Activated naive CD4-positive, alpha-beta T cell treated with anti-CD3 and anti-CD28 coated beads for 36 hours (primary cell): ENCODE measurements at places on chromosomes 2 and 18. TPM values are rescaled to one million over a fixed set of nuclear protein-coding genes. Genes with fewer than 3 reads are reported as not detected.
A peak's percentile ranks its signal among the peaks of the same experiment; 100 is the strongest.

The SNX17 gene
- 68.5 TPM for total RNA-seq

The MEMO1 gene
- total RNA-seq, result 42.0 TPM

- DNase-seq, result no peak
Observed at GRCh38 chr2:47457268-47457667, 54.3 kb downstream of the MSH2 start.

GRCh38 chr2:60172801-60173200, 380.7 kb downstream of the BCL11A start:
- no peak for DNase-seq

DNA sequence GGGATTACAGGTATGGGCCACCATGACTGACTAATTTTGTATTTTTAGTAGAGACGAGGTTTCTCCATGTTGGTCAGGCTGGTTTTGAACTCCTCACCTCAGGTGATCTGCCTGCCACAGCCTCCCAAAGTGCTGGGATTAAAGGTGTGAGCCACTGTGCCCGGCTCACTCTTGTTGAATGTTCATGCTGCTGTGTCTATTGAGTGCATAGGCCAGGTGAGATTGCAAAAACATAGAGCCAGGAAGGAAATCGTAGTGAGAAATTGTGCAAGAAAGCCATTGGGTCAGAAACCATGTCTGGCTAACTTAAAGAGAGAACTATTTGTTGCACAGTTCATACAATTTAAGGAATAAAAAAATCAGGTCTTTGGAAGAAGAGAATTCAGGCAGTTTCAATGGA, 45.5 kb upstream of the FZD5 start:
- DNase-seq, result no peak

- DNase-seq, result no peak
Observed at GRCh38 chr2:237326266-237327171, 87.4 kb downstream of the COL6A3 start.

- no peak for DNase-seq
Observed at GRCh38 chr18:68985172-68985820, 187.4 kb downstream of the CCDC102B start.

- DNase-seq, result no peak
Observed at GRCh38 chr2:57674025-57674424, 372.6 kb upstream of the VRK2 start.

DNA sequence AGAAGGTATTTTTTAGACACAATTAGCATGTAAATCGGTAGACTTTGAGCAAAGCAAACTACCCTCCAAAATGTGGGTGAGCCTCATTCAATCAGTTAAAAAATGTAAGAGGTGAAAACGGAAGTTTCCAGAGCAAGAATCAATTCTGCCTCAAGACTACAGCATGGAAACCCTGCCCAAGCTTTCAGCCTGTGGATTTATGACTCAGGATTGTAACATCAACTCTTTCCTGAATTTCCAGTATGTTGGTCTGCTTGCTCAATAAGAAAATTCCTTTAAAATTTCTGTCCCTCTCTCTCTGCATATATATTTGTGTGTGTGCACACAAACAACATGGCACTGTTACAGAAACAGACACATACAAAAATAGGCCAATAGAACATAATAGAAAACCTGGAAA, 228.6 kb upstream of the DOK6 start:
- no peak for DNase-seq

The DYNAP gene
- total RNA-seq, result not detected

- no peak for DNase-seq
Observed at GRCh38 chr2:96878171-96878570, 8.3 kb upstream of the SEMA4C start.

DNA sequence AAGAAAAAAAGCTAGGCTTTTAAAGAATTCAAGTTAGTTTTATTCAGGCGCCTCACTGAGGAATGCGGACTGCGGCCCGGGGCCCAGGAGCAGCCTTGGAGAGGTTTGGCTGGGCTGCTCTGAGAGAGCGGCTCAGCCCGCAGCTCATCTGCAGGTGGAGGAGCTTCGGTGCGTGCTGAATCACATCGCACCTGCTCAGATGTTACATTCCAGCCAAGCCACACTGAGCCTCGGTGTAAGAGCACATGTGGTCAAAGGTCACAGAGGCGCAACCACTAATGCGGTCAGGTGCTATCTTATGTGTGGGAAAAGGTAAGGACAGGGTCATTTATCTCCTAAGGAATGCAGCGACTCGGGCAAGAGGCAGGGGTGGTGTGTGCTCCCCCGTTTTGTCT, 17.1 kb upstream of the CNDP1 start:
- DNase-seq, result no peak

The SLC16A14 gene
- total RNA-seq, result 1.1 TPM

The CNDP1 gene
- total RNA-seq, result not detected

The FMNL2 gene
- total RNA-seq, result 2.5 TPM

GRCh38 chr2:175887776-175888175, 114.3 kb downstream of the LNPK start:
- DNase-seq, result no peak

- peak; percentile 10 for DNase-seq
Observed at GRCh38 chr2:40760071-40760666, 308.3 kb upstream of the SLC8A1 start.

The CD28 gene
- 167 TPM for total RNA-seq

DNA sequence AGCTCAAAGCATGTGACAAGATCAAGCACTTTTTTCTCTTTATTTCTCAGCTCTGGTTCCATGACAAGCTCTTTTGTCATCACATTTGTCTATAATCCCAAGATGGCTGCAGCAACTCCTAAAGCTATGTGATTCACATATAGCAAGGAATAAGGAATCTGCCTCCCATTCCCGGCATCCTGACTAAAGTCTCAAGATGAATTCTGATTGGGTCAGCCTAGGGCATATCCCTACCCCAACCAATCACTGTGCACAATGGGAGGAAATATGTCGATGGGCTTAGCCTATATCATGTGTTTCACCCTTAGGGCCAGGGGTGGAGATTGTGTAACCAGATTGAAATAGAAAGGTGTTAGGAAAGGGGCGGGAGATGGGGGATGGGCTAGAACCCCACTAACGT, 23.1 kb upstream of the COLEC12 start:
- no peak for DNase-seq

DNA sequence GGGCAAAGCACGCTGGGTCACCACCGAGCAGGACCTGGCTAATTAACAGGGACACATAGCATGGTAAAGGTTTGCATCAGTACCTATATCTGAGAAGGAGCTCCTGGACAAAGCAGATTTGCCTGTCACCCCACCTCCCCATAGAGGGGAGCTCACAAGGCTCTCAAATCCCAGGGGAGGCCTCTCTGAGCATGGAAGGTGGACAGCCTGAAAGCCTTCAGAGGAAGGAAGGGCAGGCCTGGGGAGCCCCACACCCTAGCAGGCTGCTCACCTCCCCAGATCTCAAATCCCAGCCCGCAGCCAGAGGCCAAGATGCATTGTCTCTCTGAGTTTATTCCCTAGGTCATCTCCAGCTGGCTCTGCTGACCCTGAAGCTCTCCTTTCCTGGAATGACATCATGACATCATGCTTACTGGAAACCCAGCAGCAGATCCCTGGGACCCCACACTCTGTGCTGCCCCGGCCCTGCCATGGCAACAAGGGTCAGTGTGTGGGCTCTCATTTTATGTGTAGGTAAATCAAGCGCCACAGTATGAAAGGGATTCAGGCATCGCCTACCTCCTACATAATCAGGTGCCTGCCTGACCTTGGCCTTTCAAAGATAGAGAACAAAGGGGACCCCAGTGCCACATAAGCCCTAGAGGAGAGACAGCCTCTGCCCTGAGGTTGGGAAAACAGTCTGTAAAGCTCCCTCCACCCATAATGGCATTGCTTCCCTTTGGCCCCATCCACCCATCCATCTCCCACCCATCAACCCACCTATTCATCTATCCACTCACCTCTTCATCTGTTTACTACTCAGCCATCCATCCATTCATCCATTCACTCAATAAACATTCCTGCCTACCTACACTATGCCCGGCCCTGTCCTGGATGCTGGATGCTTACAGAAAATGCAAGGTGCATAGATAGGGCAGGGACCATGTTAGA, 15.7 kb upstream of the TEX51 start:
- no peak for DNase-seq

GRCh38 chr2:109407276-109408042, 206.3 kb downstream of the SEPTIN10 start:
- no peak for DNase-seq
